ENCODE measurements at places on chromosomes 2 and 18.

DNA sequence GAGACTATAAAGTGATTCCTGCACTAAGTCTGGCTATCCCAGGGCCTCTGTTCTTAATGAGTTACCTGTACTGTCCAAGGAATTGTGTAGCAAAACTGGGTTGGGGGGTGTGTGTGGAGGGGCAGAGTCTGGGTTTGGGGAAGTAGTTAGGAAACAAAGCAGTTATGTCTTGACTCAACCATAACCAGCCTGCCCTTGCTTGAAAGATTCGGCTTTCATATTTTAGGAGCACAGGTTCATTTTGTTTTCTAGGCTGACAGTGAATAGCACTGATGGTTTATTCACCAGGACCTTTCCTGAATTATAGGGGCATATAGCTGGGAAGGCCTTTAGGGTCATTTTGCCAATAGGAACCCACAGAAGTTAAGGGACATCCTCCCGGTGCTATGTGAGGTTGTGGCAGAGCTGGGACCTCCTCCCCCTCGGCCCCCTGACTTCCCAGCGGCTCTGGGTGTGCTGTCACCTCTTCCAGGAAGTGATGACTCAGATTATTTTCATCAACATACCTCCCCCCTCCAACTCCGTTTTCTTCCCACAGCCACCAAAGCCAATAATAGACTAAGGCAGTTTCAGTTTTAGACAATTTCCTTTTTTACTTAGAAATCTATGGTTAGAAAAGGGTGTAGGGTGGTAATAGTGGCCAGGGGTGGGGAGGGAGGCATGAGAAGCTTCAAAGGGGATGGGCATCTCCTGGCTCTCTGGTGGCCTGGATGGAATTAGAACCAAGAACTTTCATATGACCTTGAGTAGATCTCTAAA lies 44.8 kb downstream of the SETBP1 start:
- DNase-seq: no peak

- no peak for DNase-seq
Measured at GRCh38 chr2:143779021-143779420, 649.8 kb downstream of the ARHGAP15 start.

DNA sequence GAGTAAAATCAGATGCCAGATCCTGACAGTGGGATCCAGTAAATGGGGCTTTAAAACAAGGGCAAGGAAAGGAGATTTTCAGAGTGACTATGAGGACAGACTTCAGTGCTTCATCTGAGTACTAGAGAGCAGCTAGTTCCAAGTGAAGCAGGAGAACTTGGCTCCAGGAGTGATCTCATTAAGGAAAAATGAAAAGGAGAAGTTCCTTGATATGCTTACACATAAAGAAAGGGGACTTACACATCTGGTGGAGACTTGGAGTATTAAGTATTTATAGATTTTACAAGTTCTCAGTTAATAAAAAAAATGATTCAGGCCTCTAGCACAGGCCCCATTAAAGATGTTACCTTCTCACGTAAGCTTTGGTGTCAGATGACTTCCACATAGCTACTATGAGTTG lies 105.8 kb downstream of the ICOS start:
- no peak for DNase-seq

DNA sequence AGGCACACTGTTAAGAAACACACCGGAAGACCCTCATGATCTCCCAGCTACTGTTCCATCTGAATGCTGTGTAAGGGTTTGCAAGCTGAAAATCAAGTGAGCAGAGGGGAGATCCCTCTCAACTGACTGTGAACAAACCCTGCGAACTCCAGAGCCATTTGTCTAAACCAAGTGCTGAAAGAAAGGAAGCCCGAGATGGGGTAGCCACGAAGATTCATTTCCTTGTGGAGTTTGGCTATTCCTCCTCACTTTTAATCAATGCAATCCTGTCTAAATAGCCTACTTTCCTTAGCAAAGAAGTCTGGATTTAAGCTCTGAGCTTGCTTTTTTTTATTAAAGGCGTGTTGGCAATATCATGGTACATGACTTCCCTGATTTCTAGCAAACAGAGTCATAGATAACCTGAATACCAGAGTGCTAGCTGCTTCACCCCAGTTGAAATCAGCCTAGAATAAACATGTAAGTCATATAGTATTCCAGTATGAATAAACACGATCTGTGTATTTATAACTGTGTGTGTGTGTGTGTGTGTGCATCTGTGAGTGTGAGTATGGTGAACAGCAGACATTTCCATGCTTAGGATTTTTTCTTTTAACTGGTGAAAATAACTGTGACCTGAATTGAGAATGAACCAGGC lies 365.2 kb downstream of the ZNF521 start:
- DNase-seq: no peak

GRCh38 chr2:55120634-55121359 lies 70.5 kb upstream of the RTN4 start:
- DNase-seq: no peak

DNA sequence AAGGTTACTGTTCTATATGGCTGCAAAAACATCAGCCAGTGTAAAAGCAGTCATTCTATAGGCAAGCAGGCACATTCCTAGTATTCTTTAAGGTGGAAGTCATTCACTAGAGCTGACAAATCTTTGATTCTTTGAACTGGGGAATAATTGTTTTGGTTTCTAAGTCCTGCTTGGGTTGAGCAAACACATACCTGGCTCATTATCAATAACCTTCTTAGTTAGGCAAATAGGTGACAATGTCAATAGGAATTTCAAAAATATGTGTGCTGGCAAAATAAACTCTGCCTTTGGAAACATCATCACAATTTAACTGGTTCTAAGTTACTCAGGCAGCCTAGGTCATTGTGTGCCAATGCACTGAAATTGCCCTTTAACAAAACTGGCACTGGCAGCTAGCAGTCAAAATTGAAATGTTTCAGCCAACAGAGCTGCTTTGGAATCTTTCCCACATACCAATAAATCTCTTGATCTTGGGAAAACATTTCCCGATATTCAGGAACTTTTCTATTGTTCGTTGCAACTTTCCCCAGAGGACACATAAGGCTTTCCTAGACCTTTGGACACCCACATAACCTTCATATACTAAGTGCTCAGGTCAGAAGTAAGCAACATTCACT lies 402.0 kb upstream of the MMADHC start:
- no peak for DNase-seq

- no peak for DNase-seq
Measured at GRCh38 chr2:48414980-48415835, 114.7 kb upstream of the STON1 start.

- DNase-seq: no peak
Measured at GRCh38 chr2:142994665-142995064, 117.2 kb downstream of the KYNU start.

DNA sequence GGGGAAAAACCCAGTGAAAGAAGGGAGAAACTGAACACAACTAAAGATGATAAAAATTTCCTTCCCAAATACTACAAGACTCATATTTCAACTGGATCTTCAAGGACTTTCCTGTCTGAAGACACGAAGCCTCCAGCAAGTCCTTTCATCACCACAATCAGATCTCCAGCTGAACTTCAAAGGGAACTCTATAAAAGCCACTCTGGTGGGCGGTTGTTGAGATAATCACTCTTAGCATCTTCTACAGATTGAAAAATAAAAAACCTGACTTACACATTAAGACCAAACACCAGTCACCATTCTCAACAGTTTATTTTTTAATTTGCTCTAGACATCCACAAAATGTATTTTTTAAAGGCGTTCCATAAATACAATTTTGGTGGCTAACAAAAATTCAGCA lies 4.4 kb downstream of the REV1 start:
- DNase-seq: no peak

- DNase-seq: no peak
Measured at GRCh38 chr18:7741640-7742039, 174.5 kb downstream of the PTPRM start.

GRCh38 chr2:113896791-113897190 lies 6.9 kb downstream of the ACTR3 start:
- no peak for DNase-seq

DNA sequence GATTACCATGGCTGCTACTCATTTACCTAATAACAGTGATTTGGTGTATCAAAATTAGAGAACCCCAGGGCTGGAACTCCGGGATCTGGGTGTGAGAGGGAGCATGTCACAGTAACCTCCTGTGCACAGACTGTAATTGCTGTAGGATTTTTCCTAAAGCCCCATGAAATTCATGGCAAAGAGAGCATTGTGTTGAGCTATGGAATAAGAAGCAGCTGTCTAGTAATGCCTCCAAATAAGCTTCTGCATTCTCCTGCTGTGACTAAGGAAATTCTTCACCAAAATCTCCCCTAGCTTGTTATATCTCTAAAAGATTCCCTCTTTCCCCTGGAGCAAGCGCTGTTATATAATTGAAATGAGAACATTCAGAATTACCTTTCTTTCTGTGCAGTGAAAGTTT lies 158.1 kb upstream of the SPATS2L start:
- DNase-seq: no peak

DNA sequence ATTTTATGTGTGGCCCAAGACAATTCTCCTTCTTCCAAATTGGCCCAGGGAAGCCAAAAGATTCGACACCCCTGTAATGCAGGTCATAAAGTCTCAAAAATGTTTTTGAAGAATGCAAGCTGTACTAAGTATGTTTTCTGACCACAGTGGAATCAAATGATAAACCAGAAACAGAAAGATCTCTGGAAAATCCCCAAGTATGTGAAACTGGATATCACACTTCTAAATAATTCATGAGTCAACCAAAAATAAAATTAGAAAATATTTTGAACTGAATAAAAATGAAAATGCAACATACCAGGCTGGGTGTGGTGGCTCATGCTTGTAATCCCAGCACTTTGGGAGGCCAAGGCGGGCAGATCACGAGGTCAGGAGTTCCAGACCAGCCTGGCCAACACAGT lies 34.1 kb upstream of the UBE2F start:
- DNase-seq: no peak

- no peak for DNase-seq
Measured at GRCh38 chr2:81078631-81079030, 774.1 kb upstream of the LRRTM1 start.

GRCh38 chr2:85770786-85771409 lies 17.1 kb downstream of the ATOH8 start:
- no peak for DNase-seq

- DNase-seq: peak; percentile 95
Measured at GRCh38 chr2:232342635-232343565, 35.7 kb upstream of the ALPP start.

- DNase-seq: no peak
Measured at GRCh38 chr2:46394649-46395510, 84.5 kb upstream of the TMEM247 start.

DNA sequence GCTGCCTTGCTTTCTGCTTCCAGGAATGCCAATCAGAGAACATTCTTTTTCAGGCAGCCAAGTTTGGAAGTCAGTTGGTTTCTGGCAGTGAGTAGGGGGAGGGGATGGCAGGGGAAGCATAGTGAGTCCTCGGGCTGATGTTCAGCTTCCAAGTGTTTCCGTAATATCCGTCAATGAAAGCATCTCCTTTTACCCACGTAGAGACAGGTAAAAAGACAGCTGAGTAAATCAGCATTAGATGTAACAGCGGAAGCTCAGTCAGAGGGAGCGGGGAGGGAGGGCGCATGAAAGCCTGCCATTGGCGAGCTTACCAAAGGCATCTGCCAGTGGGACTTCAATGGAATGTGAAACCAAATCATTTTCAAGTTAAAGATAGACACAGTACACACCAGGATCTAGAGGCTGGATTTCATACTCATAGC lies 117.1 kb upstream of the DTNA start:
- DNase-seq: peak; percentile 86

- peak; percentile 83 for DNase-seq
Measured at GRCh38 chr18:70491734-70492348, 203.0 kb downstream of the SOCS6 start.

DNA sequence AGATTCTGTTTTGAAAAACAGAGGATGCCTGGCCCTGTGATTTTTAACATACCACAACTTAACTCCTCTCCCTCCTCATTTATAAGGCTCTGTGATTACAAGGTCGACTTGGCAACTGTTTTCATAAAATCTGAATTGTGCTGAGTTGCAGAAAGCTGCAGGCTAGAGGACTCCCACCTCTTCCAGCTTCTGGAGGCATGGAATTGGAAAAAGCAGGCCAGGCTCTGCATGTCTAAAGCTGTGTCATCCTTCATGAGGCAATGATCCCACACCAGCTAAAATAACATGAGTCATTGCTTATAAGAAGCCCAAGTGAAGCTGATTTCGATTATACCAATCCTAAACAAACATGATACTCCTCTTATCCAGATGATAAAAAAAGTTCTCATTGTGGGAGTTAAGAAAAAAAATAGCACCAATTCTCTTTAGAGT lies 11.7 kb downstream of the ARHGAP28 start:
- no peak for DNase-seq

Measured in NCI-H510A treated with DMSO at 0.1 percent for 48 hours (cell line).